Activated CD4-positive, alpha-beta T cell treated with anti-CD3 and anti-CD28 coated beads for 48 hours (primary cell): ENCODE measurements at places on chromosomes 5 and 9.

DNA sequence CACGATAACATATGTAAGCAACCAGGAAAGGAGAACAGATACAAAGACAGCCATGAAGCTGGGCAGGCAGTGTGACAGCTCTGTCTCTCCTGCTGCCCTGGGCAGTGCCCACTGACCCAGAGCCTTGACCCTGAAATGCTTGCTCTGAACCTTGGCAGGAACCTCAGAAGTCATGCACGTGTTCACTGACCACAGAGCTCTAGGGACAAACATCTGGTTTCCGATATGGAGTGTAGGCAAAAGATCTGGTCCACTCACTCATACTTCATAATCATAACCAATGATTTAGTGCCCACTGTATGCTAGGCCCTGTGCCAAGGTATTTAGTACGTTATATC is 102.6 kb downstream of the FSTL4 start:
- no peak for DNase-seq

GRCh38 chr5:65803699-65804391 is 81.8 kb downstream of the NLN start:
- DNase-seq, result no peak

DNA sequence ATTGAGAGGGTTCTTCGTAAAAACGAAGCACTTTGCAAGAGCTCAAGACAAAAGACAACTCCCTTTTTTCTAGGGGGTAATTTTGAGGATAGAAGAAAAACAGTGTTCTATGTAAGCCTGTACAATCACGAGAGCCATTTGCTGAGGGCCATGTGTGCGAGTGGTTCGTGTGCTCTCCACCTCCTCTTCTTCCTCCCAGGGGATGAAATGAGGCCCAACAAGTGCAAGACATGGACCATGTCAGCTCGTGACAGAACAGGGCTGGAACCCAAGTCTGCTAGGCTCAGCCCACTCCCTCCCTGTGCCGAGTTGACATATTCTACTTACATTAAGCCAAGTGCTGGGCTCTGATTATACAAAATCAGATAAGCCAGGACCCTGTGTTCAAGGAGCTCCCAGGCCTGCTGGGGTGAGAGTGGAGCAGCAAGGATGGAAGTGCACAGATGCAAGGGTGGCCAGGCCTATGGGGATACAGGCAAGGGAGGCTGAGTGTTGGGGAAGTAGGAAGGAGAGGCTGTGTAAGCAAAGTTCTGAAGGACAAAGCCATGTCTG is 97.9 kb upstream of the MSX2 start:
- DNase-seq, result no peak

DNA sequence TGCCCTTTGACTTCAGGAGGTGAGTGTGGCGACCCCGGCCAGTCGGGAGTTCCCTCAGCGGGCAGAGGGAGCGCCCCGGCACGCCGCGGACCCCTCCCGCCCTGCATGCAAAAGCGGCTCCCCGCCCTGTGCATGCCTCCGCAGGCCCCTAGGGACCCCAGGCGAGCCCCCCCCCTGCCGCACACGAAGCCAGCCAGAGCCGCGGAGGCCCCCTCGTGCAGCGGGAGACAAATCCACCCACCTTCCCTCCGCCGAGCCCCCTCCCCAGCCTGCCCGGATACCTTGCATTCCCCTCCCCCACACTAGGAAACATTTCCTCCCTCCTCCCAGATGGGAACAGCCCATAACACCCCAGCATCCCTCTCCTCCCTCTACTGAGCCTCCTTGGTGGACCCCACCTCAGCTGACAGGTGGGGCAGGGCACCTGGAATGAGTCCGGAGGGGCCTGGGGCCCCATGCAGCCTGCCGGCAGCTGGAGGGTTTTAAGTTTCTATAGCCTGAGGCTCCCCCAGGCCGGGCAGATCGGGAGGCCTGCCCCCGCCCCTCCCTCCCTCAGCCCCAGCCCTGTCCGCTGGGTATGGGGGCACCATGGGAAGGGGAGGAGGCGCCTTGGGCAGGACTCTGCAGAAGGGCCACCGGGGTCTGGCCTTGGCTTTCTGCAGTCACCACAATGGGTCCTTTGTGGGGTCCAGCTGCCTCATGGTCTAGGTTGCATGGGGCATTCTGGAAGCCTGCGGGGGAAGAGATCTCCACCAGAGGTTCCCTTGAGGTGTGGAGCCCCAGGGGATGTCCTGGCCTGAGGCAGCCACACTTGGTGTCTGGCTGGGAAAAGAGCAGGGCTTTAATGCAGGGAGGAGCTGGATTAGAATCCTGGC is 601 bp downstream of the ERGIC1 start:
- DNase-seq, result no peak

DNA sequence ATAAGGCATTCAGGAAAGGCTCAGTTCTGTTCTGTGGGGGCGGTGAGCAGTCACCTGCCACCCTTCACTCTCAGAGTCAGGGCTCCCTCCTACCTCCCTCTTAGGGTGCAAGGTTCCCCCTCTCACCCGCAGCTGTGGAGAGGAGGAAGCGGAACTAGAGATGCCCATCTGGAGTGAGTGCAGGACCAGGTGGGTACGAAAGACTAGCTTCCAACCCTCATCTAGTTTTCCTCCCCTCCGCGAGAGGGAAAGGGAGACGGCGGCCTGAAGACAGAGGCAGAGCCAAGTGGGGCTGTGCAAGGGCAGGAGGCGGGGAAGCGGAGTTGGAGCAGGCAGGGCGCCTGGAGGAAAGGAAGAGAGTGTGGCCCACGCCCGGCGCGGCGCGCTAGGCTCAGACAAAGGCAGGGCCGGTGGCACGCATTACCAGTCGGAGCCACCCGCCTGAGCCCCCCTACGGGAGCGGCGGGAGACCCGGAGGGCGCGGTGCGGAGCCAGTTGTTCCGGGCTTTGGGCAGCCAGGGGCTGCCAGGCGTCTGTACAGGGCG is 7.3 kb downstream of the PRR7 start:
- DNase-seq, result peak; percentile 45

DNA sequence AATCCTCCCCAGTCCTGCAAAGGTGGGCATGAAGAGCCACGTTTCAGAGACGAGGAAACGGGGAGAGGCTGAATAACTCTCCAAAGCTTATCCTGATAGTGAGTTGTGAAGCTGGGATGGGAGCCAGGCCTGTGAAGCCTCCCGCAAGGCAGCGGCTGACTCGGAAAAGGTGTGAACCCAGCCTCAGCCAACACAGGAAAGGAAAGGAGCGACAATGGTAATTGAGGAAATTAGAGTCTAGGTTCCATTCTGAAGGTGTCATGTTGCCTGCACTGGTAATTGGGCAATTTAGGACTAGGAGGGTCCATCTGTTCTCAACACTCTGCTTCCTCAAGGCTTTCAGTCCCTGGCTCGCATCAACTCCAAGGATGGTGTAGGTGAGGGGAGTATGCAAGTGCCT is 83.4 kb downstream of the LIFR start:
- DNase-seq, result no peak

- no peak for DNase-seq
Observed at GRCh38 chr5:168740092-168740800, 161.1 kb upstream of the PANK3 start.

DNA sequence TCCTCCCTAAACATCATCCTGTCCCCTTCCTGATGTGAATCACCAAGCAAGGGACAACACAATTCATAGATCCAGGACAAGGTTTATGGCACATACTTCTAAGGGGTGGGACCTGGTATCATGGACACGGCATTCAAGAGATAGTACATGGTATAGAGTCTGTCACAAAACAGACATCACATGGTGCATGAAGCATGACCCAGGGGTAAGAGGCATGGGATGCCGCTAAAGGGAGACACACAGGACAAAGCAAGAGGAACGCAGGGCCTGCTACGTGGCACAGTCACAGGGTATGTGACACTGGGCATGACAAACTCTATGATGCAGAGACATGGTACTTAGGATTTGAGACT is 20.7 kb downstream of the GSN start:
- DNase-seq, result no peak

DNA sequence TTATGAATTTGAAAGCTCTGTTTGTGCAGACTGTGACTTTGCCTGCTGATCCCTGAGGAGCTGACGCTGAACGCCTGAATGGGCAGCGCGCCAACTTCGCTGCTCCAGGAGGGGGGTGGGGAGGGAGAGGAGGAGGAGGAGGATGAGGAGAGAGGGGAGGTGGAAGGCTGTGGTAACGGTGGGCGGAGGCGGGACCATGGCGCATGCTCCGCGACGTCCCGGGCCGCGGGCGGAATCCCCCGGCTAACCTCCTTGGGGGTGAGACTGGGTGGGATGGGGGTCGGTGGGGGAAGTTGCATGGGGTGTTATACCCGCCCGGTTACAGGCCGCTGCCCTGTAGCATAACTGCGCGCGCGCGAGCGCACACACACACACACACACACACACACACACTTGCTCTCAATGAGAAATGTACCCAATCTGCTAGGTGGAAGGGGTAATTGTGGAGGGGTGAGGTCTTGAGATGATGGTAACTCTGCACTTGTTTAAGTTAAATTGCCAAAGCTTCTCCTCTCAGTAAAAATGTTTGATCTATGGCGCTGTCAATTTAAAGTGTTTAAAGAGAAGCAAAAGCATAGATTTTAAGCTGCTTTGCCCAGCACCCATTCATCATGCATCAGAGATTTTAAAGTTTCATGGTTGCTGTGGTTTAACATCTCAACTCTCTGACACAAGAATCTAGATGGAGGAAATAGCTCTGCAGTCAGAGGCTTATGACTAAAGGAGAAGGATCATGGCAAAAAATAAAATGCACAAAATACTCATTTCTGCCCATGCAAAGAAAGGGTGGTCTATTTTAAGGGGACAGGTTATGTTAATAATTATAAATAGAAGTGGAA is 76.6 kb upstream of the TBCA start:
- DNase-seq, result peak; percentile 35
